H9 (cell line): ENCODE measurements at places on chromosomes 4 and X.

- DNase-seq, result no peak
Measured at GRCh38 chrX:136725441-136726104, 55.2 kb downstream of the ARHGEF6 start.

DNA sequence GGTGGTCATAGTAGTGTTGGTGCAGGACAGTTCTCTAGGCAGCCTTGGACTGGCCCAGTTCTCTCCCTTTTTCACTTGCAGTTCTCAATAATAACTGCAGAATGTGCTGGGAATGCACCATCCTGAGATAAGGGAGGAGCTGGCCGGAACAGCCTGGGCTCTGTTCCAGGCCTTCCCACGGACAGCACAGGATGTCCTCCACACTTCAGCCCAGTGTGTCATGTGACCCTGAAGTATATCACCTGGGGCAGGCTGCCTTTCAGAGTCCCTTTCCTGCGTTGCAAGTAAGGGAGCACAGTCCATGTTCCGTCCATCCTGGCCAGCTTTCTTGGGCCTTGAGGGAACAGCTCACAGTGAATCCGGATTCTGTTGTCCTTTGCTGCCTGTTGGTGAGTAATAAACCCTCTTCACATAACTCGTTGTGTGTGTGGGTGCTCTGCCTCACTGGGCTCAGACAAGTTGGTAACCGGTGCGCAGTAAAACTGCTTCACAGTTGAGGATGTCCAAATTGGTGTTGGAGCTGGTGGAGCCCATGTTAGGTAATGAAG lies 32.3 kb upstream of the BBS12 start:
- DNase-seq, result no peak

DNA sequence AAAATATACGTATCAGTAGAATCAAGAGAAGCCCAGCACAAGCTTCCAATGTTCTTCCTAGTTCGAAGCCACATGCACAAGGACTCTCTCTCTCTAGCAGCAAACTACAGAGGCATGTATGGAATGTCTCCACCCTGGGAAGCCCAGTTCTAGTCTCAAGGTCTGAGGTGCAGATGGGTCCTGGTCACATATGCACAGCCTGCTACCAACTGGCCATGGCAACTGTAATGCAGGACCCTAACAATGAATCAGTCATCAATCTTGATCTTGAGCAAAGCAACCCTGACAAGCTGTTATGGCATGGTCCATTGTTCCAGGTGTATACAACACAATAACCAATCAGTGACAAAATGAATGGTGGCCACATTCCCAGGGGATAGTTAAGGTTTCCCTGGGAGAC lies 55.8 kb downstream of the MBNL3 start:
- DNase-seq, result peak; percentile 38

DNA sequence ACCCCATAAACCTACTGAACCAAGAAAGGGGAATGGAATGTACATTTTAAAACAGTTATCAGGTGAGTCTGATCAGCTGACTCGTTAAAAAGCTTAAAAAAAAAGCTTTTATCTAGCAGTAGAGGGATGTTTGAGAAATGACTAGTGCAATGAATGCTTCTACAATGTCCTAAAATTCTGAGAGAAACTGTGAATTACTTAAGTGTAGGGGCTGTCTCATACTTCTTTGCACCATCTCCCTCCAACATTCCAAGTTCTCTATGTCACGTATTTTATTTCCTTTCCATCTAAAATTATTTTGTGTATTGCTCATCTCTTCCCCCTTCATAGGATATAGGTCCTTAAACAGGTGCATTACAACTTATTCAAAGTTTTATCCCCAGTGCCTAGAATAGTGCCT lies 11.9 kb upstream of the AREG start:
- no peak for DNase-seq
